Pancreas (tissue), 10 donors: ENCODE measurements at places on chromosomes 1 and 21. TPM values are rescaled to one million over a fixed set of nuclear protein-coding genes. Genes with fewer than 3 reads are reported as not detected.

- no peak for DNase-seq
Measured at GRCh38 chr1:240739139-240739538, 127.2 kb upstream of the GREM2 start.

MARK1 gene
- 2.7 TPM for total RNA-seq

DNA sequence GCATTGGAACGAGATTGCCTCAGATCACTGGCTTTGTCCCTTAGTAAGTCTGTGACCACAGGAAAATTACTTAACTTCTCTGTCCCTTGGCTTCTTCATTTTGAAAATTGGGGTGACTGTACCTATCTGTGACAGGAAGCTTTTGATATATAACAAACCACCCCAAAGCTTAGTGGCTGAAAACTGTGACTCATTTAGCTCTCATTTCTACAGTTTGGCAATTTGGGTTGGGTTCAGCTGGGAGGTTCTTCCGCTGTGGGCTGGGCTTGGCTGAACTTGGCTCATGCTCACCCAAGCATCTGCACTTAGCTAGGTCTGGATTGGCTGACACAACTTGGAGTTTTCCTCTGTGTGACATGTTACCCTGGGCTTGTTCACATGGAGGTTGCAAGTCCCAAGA is 14.0 kb downstream of the C1orf94 start:
- no peak for DNase-seq

DNA sequence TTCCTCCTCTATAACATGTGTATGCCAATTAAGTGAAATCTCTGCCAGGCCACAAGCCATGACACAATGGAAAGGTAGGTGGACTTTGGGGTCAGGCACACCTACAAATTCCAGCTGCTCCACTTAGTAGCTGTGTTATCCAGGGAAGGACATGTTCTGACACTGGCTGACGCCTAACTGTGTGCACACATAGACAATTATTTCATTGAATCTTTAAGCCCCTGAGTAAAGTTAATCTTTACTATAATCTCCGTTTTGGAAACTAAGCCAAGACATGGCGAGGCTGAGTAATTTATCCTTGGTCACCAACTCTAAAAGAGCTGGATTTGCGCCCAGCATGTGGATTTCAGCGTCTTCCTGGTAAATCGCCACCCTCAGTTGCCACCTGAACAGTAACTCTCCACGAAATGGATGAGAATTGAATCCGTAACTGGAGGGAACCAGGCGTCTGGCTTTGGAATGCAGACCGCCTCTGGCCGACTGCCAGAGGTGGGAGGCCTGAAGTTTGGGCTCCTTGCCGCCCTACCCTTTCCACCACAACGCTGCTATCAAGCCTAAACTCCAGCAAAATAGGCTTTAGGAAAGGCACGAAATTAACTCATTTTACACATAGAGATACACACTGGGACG is 888 bp upstream of the SNRPE start:
- peak; percentile 65 for DNase-seq

- DNase-seq = no peak
Measured at GRCh38 chr1:223022641-223023473, 120.2 kb downstream of the TLR5 start.

ANKRD35 gene
- 0.34 TPM for total RNA-seq

GRCh38 chr21:44763451-44764318 is 37.9 kb downstream of the UBE2G2 start:
- no peak for DNase-seq

DNA sequence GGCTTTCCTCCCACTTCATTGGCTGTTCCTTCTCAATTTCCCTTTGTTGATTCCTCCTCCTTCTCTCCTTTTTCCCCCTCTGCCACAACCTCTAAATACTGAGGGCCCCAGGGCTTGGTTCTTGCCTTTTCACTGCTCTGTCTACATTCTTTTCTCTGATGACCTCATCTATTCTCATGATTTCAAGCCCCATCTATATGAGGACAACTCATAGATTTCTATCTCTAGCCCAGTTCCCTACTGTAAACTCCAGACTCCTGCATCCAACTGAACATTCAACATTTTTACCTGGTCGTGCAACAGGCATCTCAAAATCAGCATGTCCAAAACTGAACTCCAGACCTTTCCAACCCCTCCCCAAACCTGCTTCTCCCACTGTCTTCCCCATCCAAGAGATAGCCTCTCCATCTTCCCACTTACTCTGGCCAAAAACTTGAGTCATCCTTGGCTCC is 11.5 kb upstream of the SLC9A1 start:
- no peak for DNase-seq

DNA sequence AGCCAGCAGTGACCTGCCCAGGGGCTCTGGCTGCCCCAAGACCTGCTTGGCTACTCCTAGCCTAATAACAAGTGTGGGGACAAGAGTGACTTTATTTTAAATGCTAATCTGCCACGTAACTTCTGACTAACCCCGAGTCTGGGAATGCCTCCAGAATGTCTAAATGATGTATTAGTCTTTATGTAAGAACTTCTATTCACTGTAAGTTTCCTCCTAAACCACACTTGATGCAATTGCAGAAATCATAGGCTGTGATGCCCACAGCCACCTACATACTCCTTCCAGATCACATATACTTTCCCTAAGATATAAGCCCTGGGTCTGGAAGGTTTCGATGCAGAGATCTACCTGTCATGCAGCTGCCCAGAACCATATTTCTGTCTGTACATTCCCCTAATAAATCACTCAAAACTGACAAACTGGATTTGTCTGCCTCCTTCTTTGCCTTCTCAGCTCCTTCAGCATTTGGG is 5.9 kb upstream of the VPS45 start:
- DNase-seq = no peak

DNA sequence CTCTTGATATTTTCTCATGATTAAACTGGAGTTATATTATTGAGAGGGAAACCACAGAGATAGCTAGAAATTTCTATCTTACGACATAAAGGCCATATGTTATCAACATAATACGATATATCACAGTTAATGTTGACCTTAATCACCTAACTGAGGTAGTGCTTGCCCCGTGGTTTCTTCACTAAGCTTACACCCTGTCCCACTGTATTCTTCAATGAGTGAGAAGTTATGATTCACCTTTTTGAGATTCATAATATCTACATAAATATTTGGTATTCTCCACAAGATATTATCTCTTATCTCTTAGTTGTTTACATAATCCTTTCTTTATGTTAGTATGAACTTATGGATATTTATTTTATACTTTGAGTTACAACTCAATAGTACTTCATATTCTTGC is 1714.1 kb downstream of the BRINP3 start:
- no peak for DNase-seq

CFHR2 gene
- total RNA-seq = not detected

DNA sequence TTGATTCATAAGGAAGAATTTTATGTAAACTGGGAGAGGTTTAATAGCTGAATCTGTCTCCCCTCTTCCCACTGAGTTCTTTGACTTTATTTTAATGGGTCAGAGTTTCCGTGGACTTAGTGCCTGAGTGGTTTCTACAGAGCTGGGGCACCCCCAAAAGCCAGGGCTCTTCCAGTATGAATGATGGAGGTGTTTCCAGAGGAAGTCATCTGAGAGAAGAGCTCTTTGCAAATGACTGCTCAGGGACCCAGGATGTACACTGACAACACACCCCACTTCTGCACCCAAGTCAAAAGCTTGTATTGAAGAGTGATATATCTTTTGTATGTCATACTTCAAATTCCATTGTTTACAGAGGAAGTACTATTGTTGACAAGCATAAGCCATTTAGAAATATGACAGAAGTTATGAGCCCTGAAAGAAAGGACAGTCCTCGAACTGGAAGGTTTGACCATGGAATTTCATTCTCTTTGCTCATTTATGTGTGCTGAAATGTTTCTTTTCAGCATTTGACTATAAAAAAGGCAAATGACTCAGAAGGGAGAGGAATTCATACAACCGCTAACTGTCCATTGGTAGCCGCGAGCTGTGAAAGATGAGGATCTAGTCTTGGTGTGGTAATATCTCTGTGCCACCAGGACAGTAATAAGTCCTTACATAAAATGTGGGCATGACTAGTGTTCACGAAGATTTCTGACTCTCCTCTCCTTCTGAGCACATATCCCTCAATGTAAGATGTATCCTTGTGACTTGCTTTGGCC is 25.4 kb upstream of the LMX1A start:
- DNase-seq = no peak
